ENCODE measurements at places on chromosomes 4 and X.

DNA sequence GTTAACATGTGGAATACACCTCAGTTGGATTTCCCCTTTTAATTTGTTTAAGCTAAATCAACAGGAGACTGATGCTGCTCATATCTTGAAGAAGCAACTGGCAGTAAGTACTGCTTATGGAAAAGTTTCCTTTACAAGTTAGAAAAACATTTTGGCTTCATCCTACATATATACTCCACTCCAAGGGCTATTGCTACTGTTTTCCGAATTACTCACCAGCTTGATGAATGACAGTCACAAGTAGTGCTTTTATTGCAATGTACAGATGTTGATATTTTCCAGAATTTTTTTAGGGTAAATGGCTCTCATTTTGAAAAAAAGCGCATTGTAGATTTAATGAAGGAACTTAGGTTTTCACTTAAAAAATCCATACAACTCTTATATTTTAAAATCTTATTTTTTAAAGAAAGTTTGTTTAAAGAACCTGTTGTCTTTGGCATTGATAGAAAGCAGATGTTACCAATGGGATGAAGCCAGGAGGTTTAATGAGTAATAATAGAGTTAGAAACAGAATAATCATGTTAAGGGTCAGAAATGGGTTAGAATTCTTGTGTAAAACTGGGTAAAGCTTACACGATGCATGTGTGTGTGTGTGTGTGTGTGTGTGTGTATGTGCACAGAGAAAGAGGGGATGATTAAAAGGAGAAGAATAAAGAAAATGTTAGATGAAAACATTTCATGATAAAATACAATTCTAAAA is 272.9 kb downstream of the CFAP299 start:
- DNase-seq: no peak

GRCh38 chr4:81685104-81685503 is 213.4 kb upstream of the RASGEF1B start:
- no peak for DNase-seq

DNA sequence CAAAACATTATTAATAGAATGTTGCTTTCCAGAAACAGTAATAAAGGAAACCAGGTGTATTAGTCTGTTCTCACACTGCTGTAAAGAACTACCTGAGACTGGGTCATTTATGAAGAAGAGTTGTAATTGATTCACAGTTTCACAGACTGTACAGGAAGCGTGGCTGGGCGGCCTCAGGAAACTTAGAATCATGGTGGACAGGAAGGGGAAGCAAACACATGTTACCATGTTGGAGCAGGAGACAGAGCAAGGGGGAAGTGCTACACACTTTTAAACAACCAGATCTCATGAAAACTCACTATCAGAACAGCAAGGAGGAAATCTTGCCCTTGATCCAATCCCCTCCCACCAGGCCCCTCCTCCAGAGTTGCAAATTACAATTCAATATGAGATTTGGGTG is 815.8 kb downstream of the TRIML1 start:
- no peak for DNase-seq

DNA sequence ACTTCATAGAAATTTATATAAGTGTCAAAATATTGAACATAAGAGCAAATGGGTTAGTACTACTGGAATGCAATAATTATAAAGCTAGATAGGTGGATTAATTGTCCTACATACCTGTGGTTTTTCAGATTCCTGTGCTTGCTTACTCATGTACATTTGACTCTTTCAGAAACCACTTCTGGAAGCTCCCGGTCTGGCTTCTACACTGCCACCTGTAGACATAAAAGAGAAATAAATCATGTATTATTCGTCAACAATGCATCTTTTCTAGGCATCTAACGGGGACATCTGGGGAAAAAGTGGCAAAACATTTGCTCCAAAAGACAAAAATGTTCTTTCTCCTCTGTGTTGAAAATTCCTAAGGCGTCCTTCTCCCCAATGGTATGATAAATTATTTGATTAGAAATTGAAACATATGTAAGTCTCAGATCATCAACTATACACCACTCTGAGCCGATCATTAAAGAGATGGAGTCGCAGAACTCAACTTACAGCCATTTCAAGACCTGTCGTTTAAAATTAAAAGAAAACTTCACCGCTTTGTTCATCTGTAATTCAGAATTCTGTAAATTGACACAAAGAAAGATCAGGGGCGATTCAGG is 648.7 kb upstream of the DIPK2B start:
- no peak for DNase-seq

All from cardiac septum (tissue), 1 donor.